ENCODE measurements at places on chromosomes 11 and 22.

DNA sequence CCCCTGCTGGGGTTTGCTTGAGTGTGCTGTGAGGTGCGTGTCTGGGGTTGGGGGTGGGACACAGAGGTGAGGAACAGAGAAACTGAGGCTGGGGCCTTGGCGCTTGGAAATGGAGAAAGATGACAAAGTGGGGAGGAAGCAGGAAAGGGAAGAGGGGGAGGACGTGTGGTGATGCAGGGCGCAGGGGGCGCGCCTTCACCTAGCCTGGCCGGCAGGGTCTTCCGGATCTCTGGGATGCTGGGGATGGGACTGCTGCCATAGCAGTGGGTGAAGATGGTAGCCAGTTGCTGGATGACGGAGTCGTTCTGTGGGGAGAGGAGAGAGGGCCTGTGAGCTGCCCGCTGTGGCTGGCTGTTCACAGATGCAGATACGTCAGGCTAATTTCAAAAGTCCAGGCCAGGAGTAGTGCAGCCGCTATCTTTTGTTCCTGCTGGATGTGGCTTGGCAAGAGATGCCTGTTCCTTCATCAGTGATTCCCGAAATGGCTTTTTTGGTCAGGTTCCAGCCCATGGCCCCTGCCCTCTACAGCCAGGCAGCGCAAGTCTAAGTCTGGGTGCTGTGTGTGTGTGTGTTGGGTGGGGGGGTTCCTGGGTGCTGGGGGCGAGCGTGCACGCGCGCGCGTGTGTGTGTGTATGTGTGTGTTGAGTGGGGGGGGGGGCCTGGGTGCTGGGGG lies 54.8 kb downstream of the NAT10 start:
- DNase-seq, result no peak

DNA sequence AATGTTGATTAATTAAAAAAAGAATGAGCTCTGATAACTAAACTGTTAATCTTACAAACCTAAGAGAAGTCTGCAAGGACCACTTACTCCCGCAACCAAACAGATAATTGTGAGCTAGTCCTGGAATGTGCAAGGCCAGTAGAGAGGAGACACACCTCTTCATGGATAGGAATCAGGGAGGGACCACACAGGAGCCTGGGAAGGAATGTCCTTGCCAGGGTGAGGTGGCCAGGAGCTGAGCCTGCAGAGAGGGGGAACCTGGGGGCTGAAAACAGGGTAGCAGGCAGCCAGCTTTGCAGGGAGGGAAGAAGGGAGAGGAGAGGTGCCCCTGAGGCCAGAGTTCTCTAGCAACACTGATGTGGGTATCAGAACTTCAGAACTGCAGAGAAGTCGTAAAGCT lies 9.4 kb upstream of the NLRP10 start:
- no peak for DNase-seq

GRCh38 chr11:57410287-57410686 lies 16.6 kb downstream of the SLC43A3 start:
- DNase-seq, result no peak

DNA sequence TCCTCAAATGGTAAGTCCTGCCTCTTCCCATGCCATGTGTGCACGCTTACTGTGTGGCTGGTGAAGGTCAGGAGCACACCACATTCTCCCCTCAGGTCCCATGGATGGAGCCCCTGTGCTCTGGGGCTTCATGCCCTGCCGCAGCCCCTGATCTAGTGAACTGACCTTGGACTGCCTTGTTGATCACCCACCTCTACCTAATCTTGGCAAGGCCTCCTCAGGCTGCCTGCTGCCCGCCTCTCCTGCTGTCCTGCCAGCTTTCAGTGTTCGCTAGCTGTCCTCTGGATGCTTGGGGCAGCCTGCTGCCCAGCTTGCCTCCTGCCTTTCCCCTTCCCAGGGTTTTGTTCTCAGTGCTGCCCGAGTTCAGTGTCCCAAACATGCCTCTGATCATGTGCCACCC lies 38.1 kb downstream of the CABIN1 start:
- DNase-seq, result no peak

GRCh38 chr22:30609260-30610185 lies 2.5 kb downstream of the TCN2 start:
- no peak for DNase-seq

GRCh38 chr11:19577391-19577975 lies 135.2 kb upstream of the NAV2 start:
- no peak for DNase-seq

GRCh38 chr11:125070699-125071254 lies 7.7 kb downstream of the SLC37A2 start:
- DNase-seq, result no peak
